Fibroblast of skin of scalp (primary cell): ENCODE measurements at places on chromosomes 3 and 15.
A peak's percentile ranks its signal among the peaks of the same experiment; 100 is the strongest.

- no peak for DNase-seq
Measured at GRCh38 chr3:148998715-148999423, 7.5 kb downstream of the GYG1 start.

DNA sequence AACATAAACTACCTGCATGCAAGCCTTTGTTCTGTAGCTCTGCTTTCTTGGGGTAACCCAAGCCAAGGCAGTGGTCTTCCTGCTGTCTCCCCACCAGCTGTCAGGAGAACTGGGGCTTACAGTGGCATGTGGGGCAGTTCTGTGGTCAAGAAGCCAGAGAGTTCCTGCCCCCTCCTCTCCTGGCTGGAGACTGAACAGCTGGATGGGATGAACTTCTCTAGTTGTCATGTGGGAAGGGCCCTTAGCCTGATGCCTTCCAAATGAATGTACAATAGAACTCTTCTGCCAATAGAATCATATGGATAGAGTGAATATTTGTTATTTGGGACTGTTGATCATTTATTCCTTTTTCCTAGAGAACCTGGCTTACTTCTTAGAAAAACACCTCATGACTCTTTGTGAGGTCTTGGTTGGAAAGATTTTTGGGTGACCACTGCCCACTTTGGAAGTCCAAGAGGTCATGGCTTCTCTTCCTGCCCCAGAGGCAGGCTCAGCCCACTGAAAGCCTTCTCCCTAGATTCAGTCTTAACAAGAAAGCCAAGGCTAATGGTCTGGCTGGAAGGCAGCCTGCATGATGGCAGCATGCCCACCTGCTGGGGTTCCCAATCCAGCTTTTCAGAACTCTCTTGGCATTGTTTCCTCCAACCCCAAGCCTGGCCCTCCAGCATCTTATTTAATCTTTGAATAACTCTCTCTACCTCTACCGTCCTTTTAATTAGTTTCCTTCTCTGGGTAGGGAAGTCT, 462.9 kb upstream of the PROK2 start:
- no peak for DNase-seq

DNA sequence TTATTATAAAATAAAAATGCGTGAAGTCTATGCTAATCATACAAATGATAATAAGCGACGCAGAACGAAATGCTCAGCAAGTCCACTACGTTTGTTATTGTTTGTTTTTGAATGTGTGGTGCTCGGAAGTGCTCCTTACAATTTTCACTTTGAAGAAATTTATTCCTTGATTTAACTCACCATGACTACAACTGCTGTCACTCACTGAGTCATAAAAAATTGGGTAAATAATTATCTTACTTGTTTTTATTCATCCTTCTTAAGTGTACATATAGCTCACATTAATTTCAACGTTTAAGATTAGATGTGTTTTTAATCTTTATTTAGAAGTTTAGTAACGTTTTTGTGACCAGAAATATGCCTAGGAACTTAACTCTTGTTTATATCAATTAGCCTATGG, 66.7 kb upstream of the NANOGP8 start:
- no peak for DNase-seq

- no peak for DNase-seq
Measured at GRCh38 chr3:177231242-177231641, 34.0 kb upstream of the TBL1XR1 start.

- DNase-seq: peak; percentile 79
Measured at GRCh38 chr3:99866261-99866761, 48.6 kb downstream of the CMSS1 start.

DNA sequence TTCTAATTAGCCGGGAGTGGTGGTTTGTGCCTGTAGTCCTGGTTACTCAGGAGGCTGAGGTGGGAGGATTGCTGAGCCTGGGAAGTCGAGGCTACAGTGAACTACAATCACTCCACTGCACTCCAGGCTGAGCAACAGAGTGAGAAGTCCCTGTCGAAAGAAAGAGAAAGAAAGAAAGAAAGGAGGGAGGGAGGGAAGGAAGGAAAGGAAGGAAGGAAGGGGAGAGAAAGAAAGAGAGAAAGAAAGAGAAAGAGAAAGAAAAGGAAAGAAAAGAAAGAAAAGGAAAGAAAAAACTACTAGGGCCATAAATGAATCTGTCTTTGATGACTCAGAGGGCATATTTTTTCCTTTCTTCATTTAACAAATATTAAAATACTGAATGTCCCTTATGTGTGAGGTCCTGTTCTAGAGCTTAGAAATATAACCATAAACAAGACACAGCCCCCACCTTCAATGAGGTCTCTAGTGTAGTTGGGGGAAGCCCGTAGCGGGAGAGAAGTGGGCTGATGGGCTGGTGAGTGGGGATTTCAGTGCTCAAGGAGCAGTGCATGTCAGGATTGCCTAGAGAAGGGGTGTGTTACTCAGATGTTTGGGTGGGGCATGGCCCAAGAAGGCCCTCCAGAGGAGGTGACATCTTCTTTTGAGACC, 35.2 kb upstream of the PIAS1 start:
- DNase-seq: no peak

GRCh38 chr15:82047453-82048400, 1.9 kb upstream of the MEX3B start:
- peak; percentile 29 for DNase-seq

- DNase-seq: peak; percentile 40
Measured at GRCh38 chr3:108218811-108219210, 3.4 kb downstream of the IFT57 start.

GRCh38 chr3:132209855-132210254, 107.4 kb upstream of the ACP3 start:
- no peak for DNase-seq

GRCh38 chr3:52146189-52146588, 8.0 kb downstream of the POC1A start:
- no peak for DNase-seq

DNA sequence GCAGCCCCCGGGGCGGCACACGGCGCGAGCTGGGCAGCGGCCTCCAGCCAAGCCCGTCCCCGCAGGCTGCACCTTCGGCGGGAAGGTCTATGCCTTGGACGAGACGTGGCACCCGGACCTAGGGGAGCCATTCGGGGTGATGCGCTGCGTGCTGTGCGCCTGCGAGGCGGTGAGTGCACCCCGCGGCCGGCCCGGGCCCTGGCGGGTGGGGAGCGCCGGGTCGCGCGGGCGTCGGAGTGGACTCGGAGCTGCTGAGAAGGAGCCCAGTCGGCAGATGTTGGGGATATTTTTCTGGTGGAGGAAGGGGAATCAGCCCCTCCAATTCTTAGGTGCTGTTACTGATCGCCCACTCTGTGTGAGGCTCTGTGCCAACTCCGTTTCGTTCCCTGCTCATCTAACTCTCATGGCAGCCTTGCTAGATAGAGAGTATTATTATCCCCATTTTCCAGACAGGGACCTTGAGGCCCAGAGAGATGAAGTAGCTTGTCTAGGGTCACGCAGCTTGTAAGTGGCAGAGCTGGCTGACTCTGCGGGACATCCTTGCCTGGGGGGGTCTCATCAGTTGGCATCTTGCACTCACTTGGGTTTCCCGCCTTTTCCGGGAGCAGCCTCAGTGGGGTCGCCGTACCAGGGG, 890 bp downstream of the CHRD start:
- no peak for DNase-seq

GRCh38 chr15:43260011-43260615, 6.6 kb downstream of the TGM5 start:
- DNase-seq: no peak

GRCh38 chr3:12954891-12955650, 113.7 kb upstream of the RPL32 start:
- DNase-seq: peak; percentile 49

GRCh38 chr3:163266731-163267130, 1770.1 kb downstream of the OTOL1 start:
- DNase-seq: no peak

DNA sequence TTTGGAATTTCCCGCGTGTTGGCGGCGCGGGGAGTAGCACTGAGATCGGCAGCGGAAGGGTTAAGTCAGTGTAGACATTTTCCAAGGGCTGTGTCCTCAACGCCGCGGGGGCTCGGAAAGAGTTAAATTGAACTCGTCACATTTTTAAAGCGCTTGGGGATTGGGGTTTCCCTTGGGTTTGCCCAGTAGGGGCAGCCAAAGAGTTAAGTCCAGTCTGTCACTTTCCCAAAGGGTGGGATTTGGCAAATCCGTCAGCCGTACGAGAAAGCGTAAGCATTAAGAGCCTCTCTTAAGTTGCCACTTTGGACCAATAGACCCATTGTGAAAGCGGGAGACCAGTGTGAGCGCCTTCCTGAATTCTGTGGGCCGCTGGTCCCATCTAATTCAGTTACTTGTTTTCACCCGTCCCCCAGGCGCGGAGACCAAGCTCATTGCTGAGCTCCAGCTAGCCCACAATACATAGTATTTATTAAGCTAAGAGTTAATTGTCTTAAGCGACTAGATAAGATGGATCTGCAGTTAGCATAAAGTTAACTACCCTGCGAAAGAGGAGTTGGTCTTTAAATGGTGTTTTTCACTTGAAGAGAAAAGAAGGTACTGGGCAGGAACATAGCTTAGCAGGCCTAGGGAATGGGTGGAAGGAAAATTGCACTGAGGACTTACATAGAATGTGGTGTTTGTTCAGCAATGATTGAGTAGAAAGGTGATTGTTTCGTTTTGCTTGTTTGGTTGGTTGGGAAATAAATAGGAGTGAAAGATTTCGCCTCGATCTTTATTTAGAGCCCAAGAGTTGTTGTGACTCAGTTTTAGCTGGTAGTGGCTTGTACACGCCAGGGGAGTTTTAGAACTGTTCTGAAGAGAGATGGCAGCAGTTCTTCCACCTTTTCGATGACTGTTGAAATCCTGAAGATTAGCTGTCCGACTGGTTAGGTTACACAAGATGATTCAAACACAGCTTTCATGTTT, 932 bp downstream of the ARL8B start:
- DNase-seq: peak; percentile 46

- no peak for DNase-seq
Measured at GRCh38 chr3:192351441-192351840, 375.9 kb downstream of the FGF12 start.

DNA sequence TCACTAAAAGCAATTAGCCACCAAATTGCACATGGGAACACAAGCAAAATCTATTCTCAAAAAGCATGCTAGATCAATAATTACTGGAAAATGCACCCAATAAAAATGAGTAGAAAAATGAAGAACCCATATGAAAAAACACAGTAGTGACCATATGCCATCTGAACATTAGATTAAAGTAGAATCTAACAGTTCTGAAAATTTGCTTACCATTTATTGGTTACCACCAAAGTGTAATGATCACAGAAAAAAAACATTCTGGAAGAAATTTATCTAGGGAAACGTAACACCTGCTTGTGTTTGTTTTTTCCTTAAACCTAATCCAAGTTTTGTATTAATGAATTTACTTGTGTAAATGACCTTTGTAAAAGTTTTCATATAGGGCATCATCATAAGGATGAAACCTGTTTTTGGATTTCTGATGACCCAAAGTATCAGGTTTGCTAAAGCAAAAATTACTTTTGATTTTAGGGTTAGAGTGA, 37.6 kb upstream of the AADAC start:
- DNase-seq: no peak

- no peak for DNase-seq
Measured at GRCh38 chr3:188868803-188869202, 303.0 kb upstream of the TPRG1 start.

DNA sequence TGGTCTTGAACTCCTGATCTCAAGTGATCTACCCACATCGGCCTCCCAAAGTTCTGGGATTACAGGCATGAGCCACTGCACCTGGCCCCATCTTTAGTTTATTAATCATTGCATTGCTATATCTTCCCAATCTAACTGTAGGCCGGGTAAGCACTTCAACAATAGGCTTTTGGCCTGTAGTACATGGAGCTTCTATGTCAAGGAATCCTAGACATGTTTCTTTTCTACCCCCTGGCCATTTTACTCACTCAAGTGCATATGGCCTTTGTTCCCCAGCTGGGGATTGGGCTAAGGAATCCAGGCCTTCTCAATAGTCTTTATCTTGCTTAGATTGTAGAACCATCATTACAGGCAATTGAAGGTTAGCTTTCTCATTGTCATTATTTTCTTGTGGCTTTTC, 122.3 kb upstream of the MBNL1 start:
- no peak for DNase-seq

DNA sequence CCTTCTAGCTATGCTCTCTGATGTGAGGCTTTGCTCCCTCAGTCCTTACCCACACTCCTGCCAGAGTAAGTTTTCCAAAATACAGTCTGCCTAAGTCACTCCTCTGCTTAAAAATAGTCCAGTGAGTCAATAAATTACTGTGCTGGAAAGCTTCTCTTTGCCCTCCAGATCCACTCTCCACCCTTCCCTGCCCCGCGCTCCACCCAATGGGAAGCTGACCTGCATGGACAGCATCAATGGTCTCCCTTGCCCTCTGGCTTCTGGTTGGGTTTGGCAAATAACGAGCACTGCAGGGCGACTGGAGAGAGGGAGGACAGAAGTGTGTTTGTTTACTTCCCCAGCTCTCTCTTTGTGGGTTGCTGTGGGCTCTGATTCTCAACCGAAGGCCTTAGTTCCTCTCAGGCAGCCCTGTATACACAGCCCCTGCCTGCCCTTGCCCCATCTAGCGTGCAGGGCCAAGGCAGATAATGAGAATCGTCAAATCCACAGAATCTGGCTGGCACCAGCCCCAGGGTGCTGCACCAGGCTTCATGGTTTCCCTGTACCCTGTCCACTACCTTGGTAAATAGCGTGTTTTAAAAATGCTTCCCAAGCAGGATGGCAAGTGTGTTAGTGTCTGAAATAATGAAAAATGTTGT, 110.4 kb downstream of the ADAMTSL3 start:
- no peak for DNase-seq

DNA sequence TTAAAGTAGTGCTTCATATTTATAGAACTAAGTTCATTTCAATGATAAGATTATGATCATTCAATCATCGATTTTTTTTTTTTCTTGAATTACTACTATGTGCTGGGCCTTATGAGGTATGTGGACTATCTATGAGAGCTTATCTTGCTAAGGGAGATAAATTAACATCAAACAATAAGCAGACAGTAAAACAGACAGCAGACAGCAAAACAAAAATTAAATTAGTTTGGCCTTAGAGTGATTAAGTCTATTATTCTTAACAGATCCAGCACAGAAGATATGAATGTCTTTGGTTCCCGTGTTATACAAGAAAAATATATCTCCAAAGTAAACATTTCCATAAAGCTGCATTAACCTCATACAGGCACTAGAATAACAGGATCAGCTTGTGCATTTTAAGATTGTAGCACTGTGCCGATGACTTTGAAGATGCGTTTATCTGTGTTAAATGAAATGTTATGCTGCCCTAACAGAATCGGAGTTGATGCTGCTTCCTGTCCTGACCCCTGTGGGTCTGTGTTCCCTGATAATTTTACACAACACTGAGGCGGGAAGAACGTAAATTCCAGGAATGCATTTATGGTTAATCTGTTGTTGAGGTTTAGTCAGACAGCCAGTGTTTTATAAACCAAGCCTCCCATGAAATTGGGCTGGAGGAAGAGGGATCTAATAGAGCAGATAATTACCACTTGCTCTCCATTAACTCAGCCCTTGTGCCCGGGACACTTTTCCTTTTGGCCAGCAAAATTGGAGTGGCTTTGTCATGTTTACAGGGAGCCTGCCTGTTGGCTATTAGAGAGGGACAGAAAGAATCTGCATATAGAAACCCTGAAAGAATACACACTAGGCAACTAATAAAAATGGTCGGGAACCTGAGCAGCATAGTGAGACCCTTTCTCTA, 80.8 kb downstream of the GHSR start:
- peak; percentile 35 for DNase-seq

GRCh38 chr3:193980905-193981304, 155.0 kb upstream of the HES1 start:
- no peak for DNase-seq
